ENCODE measurements at places on chromosomes 3 and 15.

DNA sequence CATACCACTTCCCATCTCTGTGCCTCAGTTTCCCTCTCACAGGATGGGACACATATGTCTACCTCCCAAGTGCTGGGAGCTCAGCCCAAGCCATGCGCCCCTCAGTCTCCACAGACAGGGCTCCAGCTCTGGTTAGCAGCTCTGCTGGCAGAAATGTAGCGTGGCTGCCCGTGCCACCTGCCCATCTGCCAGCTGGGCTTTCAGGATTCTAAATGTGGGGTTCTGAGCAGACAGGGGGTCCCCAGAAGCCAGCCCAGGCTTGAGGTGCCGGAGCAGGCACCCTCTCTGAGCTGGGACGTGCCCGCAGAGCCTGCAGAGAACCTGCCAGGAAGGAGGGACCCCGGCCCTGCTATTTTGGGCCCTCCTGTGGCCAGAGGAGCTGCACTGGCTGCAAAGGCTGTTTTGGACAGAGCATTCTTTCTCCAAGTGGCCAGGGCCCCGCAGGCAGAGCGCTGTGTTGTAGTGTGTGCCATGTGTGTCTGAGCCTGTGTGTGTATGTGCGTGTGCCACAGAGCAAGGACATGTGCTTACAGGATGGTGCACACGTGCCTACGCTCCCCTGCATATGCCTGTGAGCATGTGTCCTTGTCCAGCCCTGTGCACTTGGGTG is 31.7 kb downstream of the PSTPIP1 start:
- no peak for ATAC-seq

DNA sequence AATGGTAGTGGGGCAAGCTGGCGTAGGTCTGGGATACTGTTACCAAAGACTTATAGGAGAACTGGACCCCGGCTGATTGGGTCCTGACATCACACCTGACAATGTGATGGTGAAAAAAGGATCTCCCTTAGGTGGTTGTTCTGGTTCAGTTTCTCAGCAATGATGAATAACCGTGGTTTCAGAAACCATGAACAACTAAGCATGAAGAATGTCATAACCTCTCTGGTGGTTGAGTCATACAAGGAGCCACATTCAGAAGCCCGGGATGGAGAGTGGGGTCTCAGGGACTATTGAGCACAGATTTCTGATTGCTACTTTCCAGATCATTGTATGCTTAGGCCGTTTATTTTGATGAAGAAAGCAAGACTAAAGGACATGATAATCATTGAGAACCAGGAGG is 17.4 kb downstream of the GPR160 start:
- ATAC-seq = peak; percentile 75

GRCh38 chr15:25329696-25330095 is 109.1 kb downstream of the UBE3A start:
- no peak for ATAC-seq

GRCh38 chr15:32739522-32740063 is 21.8 kb downstream of the GREM1 start:
- ATAC-seq = no peak

DNA sequence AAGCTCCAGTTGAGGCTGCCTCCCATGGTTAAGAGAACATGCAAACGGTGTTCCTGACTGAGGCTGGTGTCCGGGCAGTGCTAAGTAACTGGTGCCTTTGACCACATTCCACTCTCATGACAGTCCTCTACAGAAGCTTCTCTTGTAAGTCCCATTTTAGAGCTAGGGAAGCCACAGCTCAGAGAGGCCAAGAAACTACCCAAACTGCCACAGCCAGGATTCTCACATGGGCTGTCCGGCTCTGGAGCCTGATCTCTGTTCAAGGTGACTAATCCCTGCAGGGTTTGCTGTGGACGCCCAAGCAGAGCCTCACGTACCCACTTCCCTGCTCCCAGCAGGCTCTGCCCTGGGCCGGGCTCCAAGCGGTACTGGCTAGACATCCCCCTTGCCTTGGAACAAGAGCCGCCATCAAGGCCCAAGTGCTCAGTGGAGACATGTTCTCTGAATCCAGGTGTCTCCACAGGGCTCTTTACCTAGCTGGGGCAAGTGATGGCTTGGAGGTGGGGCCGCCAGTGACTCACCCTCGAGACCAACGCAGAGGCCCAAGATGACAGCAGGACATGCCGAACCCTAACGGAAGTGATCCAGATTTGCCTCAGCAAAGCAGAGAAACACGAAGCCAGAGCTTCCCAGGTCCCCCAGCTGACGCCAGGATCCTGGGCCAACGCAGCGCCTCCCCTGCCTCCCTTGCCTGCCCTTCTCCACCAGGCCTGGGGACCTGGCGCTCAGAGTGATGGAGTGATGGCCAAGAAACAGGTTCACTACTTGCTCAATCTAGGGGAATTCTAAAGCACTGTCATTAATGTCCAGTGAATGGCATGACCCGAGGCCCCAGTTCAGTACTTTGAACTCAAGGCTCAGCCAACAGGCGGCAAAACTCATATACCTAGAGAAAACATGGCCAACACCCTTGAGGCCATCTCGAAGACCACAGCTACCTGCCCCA is 24.4 kb downstream of the KLHL25 start:
- ATAC-seq = no peak

GRCh38 chr3:69541711-69542088 is 155.8 kb upstream of the FRMD4B start:
- no peak for ATAC-seq

DNA sequence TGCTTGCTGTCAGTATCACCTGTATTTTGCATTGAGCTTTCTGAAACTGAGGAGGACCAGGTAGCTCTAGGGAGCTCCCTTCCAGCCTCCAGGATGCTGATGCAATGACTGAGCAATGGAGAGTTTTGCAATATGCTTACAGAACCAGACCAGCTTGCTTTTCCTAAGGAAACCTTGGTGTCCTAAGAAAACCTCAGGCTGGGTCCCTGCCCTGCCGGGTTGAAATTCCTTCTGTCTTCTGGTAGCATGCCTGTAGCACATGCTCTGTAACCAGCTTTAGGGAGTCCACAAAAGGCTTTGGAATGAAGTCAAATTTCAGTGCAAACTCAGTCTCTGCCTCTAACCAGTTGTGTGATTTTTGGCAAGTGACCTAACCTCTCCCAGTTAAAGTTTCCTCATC is 65.8 kb upstream of the GSK3B start:
- no peak for ATAC-seq

DNA sequence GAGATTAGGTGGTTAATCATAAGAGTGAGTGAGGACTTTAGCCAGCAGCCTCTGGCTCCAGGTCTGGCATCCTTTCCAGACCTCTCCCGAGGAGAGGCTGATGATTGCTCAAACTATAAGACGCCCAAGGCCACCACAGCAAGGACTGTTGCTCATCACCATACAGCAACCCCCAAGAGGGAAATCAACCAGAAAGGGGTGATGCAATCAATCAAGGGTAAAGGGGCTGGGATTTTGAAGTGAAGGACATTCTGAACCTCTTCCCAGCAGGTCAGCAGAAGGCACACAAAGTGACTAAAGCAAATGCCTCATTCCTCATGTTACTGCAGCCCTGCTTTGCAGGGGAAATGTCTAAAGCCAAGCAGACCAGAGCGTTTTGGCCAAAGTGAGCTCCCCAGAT is 247.3 kb upstream of the IGF1R start:
- no peak for ATAC-seq

DNA sequence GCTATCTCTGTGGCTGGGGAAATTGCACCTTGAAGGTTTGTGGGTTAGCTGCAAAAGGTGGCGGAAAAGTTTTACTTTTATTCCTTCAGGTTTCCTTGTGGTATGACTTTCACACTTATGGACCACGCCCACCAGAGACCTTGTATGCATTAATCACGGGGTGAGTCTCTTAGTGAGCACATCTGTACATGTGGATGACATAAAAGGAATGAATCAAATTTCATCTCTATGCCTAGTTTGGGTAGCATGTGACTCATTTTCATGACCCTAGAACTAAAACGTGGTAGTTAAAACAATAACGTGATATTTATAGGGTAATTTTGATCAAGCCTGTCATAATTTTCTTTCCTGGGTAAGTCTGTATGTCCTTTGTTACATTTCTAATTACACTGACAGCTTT is 141.7 kb downstream of the PDCD6IP start:
- ATAC-seq = no peak

Data from activated CD4-positive, CD25-positive, alpha-beta regulatory T cell treated with anti-CD3 and anti-CD28 coated beads, Interleukin-2, amount 50 U/mL, for 24 hours (primary cell).